ENCODE measurements at places on chromosomes 5 and 9. TPM values are rescaled to one million over a fixed set of nuclear protein-coding genes. Genes with fewer than 3 reads are reported as not detected.

DNA sequence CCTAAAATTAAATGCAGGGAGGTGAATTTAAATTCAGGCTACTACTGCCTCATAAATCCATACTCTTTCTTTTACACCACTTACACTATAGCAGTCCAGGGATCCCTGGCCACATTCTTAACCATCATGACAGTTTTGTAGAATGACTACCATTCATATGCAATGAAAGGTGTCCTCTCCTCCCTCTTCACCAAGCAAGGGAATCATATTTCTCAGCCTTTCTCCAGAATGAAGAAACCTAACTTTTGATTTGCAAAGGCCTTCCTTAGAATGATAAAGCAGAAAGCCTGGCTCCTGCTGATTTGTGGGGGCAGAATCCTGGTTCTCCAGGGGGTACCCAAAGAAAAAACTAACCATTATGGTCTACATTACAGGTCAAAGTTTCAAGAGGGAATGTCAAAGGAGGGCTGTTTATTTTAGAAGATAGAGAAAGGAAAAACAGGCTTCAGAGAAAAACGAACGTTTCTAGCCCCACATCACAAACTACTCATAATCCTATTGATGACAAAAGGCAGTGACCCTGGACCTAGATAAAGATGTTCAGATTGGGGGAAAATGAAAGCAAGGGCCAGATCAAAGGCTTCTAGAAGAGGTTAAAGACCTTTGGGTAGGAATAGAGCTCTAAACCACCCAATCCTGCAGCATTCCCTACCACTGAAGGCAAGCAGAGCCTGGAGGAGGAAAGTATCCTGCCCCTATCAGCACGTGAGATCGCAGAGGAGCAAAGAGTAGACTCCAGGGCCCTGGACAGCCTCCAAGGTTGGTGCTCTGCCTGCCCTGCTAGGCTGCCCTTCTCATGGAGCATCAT, 11.5 kb downstream of the WNT8A start:
- DNase-seq: no peak

Gene GABBR2
- not detected for total RNA-seq

GRCh38 chr5:67014191-67014590, 182.4 kb downstream of the CD180 start:
- DNase-seq: no peak

DNA sequence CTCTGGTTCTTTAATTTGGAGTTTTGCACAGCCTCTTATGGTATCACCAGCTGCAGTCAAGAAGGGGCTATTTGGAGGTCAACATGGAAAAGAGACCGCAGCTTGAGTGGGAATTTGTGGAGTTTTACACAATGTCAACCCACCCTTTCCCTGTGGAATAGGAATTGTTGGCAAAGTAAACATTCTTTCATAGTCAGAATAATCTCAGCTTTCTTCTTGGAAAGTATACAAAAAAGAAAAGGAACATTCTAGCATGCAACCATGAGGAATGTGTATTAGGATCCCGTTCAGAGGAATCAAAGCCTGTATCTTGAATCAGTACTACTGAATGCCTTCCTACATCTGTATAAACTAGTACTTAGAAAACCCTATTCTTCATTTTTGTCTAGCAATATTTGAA, 107.6 kb downstream of the LURAP1L start:
- no peak for DNase-seq

DNA sequence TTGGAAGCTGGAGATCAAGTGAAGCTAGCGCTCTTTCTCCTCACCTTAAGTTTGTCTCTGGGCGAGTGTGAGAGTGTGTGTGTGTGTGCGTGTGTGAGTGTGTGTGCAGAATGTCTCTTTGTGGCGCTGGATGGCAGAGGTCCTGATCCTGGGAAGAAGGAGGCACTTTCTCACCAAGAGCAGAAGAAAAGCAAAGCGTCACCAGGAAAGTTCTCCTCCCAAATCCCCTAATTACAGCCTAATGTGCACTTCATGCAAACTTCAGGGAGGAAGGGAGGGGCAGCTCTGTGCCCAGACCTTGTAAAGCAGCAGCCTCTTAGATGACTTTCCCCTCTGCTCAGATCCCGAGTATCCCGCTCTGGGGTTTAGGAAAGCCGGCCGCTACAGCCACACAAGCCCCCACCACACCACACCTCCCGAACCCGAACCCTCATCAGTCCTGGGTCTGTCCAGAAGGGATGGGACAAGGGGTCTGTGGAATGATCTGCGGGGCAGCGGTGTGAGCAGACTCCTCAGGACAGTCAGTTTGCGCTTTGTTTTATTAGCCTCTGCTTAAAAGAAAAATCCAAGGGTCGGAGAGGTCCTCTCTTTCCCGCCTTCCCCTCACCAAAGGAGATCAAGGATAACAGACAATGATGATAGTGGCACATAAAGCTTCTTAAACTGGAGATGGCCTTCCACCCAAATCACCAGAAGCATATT, at the start of gene HAPLN1:
Gene HAPLN1 (minus strand): TSS at position 20 of the 702 bp plus-strand sequence. CDS start 47,332 bp downstream, outside the sequence.
- DNase-seq: peak; percentile 34

GRCh38 chr5:68950125-68950524, 143.7 kb upstream of the SLC30A5 start:
- DNase-seq: no peak

- DNase-seq: no peak
These were observed 443.5 kb downstream of the PLK2 start for GRCh38 chr5:58016358-58016757.

GRCh38 chr9:130208600-130209347, 36.6 kb downstream of the NCS1 start:
- DNase-seq: no peak

- DNase-seq: no peak
These were observed 141.2 kb upstream of the SLC28A3 start for GRCh38 chr9:84481636-84482218.

GRCh38 chr5:125194883-125195282, 448.4 kb upstream of the ZNF608 start:
- DNase-seq: no peak

- DNase-seq: no peak
These were observed 87.3 kb downstream of the CDKN2A start for GRCh38 chr9:21906881-21907280.

DNA sequence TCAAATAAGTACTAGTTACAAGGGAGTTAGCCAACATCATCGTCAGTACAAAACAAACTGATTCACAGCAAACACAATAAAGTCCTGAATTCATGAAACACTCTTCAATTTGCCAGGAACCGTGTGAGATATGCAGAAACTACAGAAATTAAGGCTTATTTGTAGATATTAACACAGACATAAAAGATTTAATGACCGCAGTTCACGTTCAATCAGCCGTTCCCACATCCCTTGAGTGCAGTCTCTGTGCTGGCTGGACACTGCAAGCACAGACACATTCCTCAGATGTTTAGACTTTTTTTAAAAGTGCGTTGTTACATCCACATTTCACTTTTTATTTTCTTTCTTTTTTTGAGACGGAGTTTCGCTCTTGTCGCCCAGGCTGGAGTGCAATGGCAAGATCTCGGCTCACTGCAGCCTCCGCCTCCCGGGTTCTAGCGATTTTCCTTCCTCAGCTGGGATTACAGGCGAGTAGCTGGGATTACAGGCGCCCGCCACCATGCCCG, 566 bp upstream of the CEP78 start:
- DNase-seq: no peak

- DNase-seq: no peak
These were observed 119.4 kb upstream of the IQGAP2 start for GRCh38 chr5:76283670-76284069.

Gene MYOT
- 3.2 TPM for total RNA-seq

- no peak for DNase-seq
These were observed 1571.2 kb upstream of the C9orf72 start for GRCh38 chr9:29144476-29144875.

Gene FOXI1
- 0.21 TPM for total RNA-seq

Gene MYOZ3
- 1.1 TPM for total RNA-seq

DNA sequence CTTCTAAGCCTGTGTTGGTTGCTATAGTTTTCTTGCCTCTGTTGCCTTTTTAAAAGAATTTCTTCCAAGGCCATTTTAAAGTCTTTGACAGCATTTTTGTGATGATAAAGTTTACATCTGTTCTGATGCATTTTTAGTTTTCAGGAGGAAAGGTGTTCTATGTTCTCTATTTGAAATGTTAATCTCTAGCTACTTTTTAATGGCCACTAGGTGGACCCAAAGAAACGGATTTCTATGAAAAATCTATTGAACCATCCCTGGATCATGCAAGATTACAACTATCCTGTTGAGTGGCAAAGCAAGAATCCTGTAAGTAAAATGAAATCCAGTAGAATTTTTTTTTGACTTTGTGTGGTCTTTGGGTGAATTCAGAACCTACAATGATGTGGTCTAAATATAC, 60.2 kb downstream of the MELK start:
- DNase-seq: no peak

- DNase-seq: no peak
These were observed 40.0 kb downstream of the GPR21 start for GRCh38 chr9:123073441-123073840.

- no peak for DNase-seq
These were observed 83.7 kb upstream of the IRX4 start for GRCh38 chr5:1966461-1966860.

GRCh38 chr9:135474915-135475314, 4.7 kb upstream of the PPP1R26 start:
- DNase-seq: no peak

Gene OGN
- total RNA-seq: 17.6 TPM

Gene IL5
- total RNA-seq: not detected

DNA sequence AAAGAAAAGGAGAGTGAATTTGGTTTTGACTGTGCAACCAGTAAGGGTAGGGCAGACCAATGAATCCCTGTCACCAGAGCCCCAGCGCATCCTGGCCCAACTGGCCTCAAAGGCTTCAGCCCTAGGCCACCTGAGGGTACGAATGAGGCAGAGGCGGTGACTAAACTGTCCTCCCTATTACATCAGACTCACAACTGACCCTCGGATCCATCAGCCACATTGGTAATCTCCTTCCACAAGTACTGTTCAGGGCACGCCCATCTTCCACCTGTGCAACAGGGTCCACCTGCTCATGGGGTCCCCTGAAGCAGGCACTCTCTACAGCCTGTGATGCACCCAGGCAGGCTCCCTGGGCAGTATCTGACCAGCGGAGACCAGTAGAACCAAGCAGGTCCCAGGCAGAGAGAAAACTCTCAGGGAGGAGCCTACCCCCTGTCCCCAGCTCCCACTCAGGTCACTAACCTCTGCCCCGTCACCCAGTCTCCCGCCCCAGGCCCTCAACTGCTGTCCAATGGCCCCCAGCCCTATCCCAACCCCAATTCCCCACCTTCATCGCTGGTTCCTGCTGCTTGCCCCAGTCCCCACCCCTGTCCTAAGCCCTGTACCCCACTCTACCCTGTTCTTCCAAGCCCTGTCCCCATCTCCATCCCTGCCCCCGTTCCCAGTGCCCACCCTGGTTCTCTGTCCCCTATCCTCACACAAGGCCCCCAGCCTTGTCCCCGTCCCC, 904 bp downstream of the EDF1 start:
- peak; percentile 26 for DNase-seq

Gene BTNL8
- total RNA-seq: 134 TPM

Gene SOWAHA
- total RNA-seq: 38.8 TPM

GRCh38 chr5:123819833-123820232, 307.9 kb downstream of the CSNK1G3 start:
- no peak for DNase-seq

DNA sequence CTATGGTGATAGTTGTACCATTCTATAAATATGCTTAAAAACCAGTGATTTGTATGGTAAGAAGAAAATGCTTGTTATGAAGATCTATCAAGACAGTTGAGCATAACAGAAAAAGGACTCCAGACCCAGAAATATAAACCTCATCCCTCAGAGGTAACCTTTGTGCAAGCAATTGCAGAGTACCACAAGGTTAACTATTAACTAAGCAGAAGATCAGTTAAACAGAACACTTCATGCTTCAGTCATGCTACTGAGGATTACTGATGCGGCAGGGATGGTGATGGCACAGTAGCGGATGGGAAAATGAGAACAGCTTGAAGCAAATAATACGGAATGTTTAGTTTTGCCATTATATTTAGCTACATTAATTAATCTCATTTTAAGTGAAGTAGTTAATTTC, 45.5 kb downstream of the IARS1 start:
- no peak for DNase-seq
